ENCODE measurements at places on chromosomes 6 and 20.

DNA sequence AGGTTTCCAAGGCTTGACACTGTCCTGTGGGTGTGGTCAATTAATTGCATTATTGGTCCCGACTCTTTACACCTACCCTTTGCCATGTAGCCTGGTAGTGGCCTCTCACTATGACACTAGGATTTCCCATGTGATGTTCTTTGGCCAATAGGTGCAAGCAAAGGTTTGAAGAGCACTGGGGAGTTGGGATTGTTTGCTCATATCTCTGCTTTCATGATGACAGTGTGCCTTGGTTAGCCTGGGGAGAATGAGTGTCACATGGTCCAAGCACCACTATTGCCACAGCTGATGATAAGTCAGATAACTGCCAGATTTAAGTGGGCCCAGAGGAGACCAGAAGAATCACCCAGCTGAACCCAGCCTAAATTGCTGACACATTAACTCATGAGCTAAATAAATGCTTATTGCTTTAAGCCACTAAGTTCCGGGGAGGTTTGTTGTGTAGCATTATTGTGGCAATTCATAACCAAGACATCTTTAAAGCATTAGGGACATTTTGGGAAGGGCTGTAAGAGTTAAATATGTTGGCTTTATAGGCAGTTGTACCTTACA, 17.2 kb upstream of the SCP2D1 start:
- no peak for DNase-seq

- no peak for DNase-seq
Measured at GRCh38 chr20:35839904-35840303, 68.1 kb downstream of the PHF20 start.

DNA sequence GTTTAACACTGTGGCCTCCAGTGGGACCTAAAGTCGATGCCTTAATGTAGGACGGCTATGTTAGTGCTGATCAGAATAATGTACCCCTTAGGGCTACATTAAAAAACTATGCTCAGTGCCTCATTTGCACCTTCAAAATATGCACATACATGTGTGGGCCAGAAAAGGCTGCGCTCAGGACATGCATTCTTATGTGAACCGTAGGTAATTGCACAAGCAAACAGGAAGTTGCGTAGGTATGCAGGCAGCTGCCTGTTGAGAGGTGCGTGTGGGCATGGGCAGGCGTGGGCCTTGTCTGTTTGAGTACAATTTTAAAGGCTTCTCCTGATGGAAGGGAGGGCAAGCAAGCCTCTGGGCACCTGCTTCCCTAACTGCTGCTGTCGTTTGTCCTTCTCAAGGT, 116.2 kb upstream of the JAG1 start:
- no peak for DNase-seq

- no peak for DNase-seq
Measured at GRCh38 chr20:33828967-33829560, 17.9 kb downstream of the CHMP4B start.

- DNase-seq: no peak
Measured at GRCh38 chr20:24972341-24972740, 20.2 kb downstream of the APMAP start.

DNA sequence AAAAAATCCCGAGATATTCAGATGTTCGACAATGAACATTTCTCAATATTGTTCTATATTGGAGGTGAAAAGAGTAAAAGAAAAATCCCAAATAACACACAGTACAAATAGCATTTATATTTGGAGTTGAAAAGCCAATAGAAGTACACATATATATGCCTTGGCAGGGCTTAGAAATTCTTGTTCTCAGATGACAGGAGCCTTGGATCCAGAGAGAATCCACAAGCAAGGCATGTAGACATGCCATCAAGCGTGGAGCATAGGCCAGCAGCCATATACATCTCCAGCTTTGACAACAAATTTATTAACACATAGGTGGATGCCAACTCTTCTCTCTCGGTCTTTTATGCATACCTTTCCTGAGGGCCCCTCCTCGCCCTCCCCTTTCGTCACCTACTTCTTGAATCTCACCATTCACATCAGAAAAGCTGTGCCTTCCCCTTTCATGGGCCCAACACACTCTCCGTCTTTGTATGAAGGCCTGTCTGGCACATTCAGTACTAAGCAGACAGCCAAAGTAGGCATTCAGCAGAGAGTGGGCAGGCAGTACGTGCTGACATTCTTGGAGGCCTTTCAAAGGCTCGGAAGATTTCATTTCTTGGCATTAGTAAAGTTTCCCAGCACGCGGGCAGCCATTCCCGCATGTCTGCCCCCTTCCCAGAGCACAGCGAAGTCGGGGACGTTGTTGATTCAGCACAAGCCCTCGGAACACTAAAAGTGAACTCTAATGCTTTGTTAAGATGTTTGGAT, 18.2 kb downstream of the NEDD9 start:
- no peak for DNase-seq

DNA sequence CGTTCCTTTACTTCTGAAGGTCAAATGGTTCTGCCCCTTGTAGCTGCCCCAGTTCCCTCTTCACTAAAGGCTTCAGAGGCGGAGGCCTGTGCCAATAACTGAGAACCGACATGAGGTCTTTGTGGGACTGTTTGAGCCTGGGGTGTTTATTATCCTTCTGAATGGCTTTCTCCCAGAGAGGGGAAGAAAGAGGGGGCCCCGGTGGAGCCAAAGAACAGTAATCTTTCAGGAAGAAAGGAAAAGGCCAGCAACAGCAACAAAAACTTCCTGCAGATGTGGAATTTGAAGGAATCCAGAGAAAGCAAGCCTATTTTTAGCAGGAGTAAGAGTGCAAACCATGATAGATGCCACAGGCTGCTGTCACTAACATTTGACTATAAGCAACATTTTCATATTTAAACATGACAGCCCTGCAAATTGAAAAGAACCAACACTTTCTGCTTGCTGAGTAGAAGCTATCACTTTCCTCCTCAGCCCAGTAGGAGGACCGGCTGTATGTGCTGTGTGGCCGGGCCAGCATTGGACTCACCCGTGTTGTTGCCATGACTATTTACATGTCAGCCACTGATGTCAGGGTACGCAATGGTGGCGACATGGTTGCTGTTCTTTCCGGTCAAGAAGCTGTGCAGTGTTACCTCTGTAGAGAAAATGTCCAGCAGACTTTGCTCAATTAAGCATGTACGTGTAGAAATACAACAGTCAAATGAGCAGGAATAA, 121.3 kb downstream of the SOBP start:
- DNase-seq: no peak

- DNase-seq: peak; percentile 58
Measured at GRCh38 chr6:90123831-90124230, 172.8 kb downstream of the BACH2 start.

DNA sequence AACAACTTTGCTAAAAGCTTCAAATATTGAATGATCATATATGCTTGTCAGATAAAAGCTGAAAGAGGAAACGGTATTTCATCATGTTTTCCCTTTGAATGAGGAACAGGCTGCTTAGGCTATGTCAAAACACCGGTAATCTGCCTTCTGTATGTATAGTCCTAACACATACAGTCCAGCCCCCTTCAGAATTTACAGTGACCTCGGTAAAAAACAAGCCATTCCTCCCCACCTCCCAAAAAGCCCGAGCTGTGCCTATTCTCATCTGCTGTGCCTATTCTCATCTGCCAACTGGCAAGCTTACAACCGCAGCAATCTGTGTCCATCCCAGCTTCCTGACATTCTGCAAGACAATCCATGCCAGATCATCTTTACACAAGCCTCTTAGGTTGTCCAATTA, 26.8 kb upstream of the UBE2J1 start:
- DNase-seq: no peak

- DNase-seq: no peak
Measured at GRCh38 chr6:103798166-103798565, 1061.6 kb downstream of the HACE1 start.

DNA sequence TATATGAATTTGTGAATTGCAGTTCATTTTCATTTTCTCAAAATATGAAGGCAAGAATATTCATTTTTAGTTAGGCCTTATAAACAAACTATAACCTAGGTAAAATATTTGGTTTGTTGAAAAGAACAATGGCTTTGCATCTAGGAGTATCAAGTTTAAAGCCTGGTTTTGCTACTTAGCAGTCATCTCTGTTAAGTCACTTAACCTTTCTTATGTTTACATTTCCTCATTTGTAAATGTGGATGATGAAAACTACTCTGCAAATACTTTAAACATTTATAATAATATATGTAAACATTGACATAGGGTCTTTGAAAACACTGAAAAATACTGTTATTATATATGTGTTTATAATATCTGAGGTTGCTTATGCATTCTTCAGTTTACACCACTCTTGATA, 135.5 kb downstream of the CENPW start:
- no peak for DNase-seq

- no peak for DNase-seq
Measured at GRCh38 chr6:106119546-106119945, 33.4 kb downstream of the PRDM1 start.

DNA sequence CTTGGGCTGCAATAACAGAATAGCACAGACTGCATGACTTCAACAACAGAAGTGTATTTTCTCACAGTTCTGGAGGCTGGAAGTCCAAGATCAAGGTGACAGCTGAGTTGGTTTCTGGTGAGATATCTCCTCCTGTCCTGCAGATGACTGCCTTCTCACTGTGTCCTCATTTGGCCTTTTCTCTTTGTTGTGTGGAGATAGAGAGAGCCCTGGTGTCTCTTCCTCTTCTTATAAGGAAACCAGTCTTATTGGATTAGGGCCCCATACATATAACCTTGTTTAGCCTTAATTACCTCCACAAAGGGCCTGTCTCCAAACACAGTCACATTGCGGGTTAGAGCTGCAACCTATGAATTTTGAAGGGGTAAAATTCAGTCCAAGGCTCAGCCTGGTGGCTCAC, 57.0 kb upstream of the BMP6 start:
- DNase-seq: no peak

DNA sequence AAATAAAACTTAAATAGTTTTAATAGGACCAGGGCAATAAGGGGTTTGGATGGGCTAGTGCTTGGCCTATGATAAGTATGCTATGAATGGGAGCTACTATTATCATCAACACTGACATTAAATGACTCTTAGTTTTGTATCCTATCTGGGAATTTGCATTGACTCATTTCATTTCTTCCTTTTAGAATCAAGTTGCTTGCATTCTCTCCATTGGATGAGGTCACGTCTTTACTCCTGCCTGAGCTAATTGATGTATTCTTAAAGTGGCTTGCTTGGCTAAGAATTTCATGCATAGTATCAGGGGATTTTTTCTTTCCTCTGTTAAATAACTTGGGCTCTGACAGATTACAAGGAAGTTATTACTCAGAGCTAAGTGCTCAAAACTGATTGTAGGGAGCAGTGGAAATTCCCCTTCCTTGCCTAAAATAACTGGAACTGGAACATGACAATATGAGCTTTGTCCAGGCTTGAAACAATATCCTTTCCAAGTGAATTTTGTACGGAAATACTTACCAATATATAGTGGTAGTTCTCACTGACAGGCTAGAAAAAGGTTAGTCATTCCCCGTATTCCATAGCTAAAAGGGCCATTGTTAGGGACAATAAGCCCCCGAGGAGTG, 169.9 kb downstream of the BCAS1 start:
- no peak for DNase-seq

- no peak for DNase-seq
Measured at GRCh38 chr6:79634491-79635231, 3.5 kb downstream of the SH3BGRL2 start.

GRCh38 chr20:40293740-40294139, 395.3 kb downstream of the MAFB start:
- DNase-seq: no peak

DNA sequence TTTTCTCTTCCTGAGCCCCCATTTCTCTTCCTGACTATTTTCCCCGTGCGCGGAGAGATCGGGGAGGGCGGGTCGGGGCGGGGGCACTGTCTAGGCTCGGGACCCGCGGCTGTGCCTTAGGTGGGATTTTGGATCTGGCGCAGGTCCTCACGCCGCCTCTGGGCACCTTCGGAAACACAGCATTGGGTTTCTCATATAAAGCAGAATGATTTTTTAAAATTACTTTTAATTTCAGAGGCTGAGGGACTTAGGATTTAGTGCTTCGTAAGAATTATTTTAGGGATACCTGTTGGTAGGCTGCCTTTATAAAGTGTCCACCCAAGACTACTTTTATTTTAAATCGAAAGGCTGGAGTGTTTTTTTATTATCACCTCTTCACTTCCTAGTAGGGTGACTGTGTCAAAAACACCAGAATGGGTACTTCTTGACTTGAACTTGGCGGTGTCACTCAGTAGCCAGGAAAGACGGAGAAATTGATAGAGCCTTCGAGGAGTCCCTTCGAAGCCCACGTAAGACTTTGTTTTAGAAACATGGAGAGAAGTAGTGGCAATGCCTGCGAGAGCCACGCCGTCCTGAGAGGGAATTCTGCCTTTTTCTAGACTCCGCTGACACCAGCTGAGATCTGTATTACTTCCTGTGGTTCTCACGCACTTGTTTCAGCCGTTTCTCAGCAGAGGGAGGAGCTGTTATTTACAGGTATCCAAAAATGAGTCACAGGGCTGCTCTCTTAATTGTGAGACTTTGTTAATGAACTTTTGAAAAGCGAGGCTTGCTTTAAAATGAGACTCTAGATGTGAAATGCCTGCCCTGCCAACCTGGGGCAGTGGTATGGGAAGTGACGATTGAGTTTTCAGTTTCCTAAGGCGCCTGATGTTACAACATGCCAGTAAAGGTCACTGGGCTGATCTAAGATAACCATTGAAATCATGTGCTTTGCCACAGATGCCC, 667 bp downstream of the STX11 start:
- peak; percentile 84 for DNase-seq

DNA sequence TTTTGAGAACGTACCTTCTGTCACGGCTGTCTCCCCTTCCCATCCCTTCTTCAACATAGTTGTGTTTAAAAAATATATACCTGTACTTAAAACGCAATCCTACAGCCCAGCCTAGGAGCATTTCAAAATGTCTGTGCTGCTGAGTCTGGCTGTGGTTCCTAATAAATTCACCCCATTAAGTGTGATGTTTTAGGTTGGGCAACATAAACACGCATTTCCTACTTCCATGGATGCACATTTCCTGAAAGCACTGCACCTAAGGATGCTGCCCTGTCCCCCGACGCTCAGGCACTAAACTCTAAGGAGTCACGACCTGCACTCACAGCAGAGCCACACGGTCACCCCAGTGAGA, 1.2 kb downstream of the REV3L start:
- no peak for DNase-seq

DNA sequence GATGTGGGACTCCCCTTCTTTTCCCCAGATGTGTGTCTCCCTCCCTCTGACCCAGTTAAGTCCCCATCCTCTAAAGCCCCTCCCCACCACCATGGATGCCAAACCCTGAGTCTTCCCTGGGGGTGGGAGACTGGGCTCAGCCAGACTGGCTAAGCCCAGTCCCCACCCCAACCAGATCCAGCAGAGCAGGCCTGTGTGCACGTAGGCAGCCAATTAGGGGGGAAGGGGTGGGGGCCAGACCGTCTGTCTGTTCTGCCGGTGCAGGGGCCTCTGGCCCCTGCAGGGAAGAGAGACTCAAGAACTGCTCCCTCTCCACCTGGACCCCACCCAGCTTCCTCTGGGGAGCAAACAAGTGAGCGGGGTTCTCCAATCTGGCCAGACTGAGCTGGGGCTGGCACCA, 605 bp downstream of the COX4I2 start:
- no peak for DNase-seq

DNA sequence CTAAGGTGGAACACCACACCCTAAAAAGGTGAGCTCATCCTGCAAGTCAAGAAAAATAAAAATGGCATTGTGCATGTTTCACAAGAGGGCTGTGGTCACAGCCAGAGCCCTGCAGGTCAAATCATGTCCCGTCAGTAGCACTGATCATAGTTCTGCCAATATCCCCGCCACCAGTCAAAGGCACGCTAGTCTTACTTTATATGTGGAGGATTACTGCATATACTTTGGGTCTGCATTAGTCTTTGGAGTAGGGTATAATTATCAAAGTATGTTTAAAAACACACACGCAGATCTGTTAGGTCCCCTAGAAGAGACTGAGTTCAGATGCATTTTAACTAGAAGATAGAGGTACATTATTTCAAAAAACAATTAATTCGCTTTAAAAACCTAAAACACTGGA, 1.8 kb downstream of the PERP start:
- no peak for DNase-seq

Measured in stimulated activated naive CD8-positive, alpha-beta T cell treated with anti-CD3 and anti-CD28 coated beads, Interleukin-15, amount 100 ng/mL, for 72 hours (primary cell).